ENCODE measurements at places on chromosomes 4 and X. TPM values are rescaled to one million over a fixed set of nuclear protein-coding genes. Genes with fewer than 3 reads are reported as not detected.

ZNF711 gene
- total RNA-seq, result 87.8 TPM

RNF175 gene
- total RNA-seq, result 14.5 TPM

TRIML2 gene
- total RNA-seq, result not detected

GRCh38 chr4:77564231-77564630 is 41.4 kb upstream of the CXCL13 start:
- no peak for DNase-seq

GRCh38 chr4:177401658-177402273 is 40.5 kb downstream of the AGA start:
- DNase-seq, result no peak

- no peak for DNase-seq
Observed at GRCh38 chrX:123830309-123830708, 29.5 kb upstream of the XIAP start.

DNA sequence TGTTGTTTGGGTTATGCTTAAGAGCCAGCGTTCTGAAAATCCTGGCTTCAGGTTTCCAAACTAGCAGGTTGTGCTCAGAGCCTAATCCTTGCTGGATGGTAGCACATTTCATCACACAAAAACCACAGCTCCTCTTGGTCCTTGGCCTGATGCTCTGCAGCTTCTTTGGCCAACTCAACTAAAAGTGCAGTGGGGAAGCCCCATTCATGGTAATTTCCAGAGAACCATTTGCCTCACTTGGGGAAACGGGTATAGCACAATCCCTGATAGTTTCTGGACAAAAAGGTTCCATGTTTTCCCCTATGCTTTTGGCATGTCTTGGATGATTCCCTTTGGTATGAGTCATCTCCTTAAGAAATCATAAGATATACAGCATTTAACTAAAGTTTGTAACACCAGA is 78.7 kb downstream of the SYNPO2 start:
- DNase-seq, result no peak

Measured in cerebellum (tissue), 4 donors.